AG09319 (cell line): ENCODE measurements at places on chromosomes 4 and X.

GRCh38 chr4:141646969-141647368, 10.6 kb downstream of the IL15 start:
- no peak for DNase-seq

GRCh38 chrX:134642386-134642785, 15.9 kb downstream of the PLAC1 start:
- DNase-seq = no peak

- no peak for DNase-seq
Measured at GRCh38 chrX:154967603-154968002, 54.9 kb downstream of the F8 start.

DNA sequence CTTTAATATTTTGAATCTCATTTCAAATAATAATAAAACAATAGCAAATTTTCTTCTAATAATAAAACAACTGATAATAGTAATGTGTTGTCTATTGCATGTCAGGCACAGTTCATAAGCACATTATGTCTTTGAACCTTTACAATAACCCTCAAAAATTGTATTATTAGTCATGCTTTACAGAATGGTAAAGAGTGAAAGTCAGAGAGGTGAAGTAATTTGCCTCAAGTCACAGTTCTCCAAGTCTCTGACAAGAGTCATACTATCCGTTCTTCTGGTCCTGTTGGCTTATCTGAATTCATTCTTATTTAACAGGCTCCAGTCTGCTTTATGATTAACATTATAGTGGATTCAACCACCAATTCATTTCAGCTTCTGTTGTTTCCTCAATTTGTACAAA, 313.0 kb downstream of the AFF2 start:
- no peak for DNase-seq

DNA sequence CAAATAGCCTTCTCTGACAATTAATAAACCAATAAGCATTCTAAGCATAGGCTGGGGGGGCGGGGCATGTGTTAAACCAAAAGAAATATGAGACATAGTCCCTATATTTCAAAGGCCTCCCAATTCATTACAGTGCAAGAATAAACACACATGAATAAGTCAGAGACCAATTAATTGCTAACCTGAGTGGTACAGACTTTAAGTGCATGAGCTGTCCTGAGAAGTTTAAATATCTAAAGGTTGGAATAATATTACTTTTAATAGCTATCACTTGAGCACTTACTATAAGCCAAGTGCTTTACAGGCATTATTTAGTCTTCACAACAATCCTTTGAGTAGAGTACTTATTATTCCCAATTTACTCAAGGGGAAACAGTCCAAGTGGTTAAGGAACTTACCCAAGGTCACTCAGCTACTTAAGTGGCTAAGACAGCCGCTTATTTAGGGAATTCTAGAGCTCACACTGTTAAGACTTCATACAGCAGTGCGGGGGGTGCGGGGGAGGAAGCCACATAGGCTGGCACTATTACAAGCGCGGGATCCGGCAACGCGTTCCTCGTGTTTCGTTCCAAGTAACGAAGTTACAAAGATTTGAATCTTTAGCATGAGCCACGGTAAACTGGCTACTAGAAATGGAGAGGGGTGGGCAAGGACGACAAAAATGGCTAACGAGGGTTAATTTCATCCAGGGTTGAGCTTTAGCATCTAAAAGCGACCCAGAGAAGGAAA, 1.4 kb downstream of the THOC2 start:
- DNase-seq = no peak
